Activated CD4-positive, CD25-positive, alpha-beta regulatory T cell treated with anti-CD3 and anti-CD28 coated beads, Interleukin-2, amount 50 U/mL, for 72 hours (primary cell): ENCODE measurements at places on chromosomes 7 and 10.

DNA sequence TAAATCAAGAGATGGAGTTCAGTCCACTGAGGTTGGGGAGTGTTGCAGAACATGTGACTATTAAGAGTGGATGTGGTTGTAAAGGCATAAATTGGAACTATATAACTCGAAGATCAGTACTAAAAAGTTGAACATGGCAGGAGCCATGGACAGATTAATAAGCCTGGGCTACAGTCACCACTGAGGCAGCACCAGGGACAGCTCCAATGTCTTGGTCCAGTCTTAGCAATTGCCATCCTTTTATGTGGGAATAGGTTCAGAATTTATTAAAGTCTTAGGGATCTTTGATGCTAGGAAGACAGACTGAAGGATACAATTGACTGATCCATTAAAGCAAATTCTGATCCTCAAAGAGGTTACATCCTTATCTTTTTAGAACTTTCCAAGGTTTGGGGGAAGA, 156.6 kb downstream of the ADRA2A start:
- no peak for DNase-seq

- DNase-seq = no peak
Measured at GRCh38 chr10:93417921-93418320, 64.2 kb downstream of the MYOF start.

DNA sequence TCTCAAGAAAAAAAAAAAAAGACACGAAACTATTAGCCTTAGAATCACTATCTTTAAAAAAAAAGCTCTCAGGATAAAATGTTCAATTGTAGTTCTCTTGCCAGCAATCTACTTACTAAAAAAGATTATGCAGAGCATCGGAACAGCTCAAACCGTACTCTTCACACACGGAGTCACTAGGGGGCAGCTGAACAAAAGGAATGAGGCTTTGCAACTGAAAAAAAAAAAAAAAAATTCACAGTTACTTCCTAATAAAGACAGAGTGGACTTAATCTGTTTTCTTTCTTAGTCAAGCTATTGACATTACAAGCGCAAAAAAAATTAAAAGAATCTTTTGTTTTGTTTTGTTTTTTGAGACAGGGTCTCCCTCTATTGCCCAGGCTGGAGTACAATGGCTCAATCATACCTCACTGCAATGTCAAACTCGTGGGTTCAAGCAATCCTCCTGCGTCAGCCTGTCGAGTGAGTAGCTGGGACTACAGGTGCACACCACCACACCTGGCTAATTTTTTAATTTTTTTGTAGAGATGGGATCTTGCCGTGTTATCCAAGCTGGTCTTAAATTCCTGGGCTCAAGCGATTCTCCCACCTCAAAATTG, 11.5 kb downstream of the PMS2 start:
- no peak for DNase-seq

DNA sequence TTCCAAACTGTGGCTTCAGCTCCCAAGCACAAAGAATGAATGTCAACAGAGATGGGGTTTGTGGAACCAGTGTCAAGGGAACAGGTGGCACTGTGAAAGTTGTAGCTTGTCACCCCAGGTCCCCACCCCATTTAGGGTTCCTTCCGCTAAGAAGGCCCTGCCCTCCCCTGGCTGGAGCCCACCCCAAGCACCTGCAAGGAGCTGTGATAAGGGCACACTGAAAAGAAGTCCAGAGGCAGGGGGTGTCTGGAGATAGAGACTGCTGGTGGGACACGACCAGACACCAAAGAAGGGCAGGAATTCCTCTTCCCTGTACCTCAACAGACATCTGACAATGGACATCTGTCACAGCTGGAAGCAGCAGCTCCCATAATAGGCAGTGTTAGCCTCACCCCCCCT, 4.5 kb downstream of the GRID1 start:
- peak; percentile 14 for DNase-seq

- DNase-seq = no peak
Measured at GRCh38 chr7:43931346-43931745, 5.1 kb downstream of the UBE2D4 start.
